Stimulated activated CD4-positive, alpha-beta T cell treated with anti-CD3 and anti-CD28 coated beads, Interleukin-2, amount 100 ng/mL, for 48 hours (primary cell): ENCODE measurements at places on chromosomes 1 and 21.

DNA sequence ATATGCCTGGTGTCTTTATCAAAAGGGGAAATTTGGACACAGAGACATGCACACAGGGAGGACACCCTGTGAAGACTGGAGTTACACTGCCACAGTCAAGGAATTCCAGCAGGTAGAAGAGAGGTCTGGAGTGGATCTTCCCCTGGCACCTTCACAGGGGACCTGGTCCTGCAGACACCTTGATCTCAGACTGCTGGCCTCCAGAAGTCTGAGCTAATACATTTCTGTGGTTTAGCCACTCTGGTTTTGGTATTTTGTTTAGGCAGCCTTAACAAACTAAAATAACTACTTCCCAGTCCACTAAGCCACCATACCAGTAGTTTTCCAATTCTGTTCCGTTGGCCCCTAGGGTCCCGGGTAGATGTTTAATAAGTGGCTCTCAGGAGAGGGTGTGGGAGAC is 164.7 kb downstream of the SETD4 start:
- DNase-seq = no peak

- DNase-seq = no peak
These were observed 2.3 kb upstream of the BACH1 start for GRCh38 chr21:29296446-29296845.

DNA sequence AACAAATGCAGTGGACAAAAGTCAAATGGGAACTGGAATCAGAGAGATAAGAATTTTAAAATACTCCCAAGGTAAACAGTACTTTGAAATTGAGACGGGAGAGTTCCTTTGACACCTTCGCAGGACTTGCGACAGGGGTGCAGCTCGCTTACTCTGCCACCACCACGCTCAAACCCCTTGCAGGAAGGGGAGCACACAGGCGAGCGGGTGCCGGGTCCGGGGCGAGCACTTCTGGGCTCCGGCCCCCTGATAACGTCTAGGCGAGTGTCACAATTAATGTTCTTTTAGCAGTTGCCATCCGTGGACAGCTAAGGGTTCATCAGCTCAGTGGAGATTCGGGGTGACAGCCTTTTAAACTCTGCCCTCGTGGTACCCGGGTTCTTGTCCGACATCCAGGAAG is 37.4 kb downstream of the CLDN17 start:
- no peak for DNase-seq

DNA sequence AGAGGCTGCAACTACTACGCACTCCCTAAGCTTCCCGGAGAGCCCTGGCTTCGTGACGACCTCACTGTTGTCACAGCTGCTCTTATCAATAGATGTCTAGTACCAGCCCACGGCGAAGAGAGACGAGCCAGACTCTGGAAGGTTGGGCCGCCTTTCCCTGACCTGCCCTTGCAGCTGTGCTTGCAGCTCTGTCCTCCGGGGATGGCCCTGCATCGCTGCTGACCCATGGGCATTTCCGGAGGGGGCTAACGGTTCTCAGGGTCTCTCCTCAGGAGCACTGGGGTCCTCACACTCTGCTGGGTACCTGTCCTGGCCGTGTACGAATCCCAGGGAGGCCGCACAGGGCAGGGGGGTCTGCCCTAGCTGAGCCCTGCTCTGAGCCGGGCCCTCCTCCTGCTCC is 93.8 kb upstream of the COL6A1 start:
- no peak for DNase-seq

- DNase-seq = no peak
These were observed 15.0 kb downstream of the BTG3 start for GRCh38 chr21:17597680-17598079.

- no peak for DNase-seq
These were observed 14.6 kb upstream of the AIM2 start for GRCh38 chr1:159091180-159091560.

GRCh38 chr1:86846164-86846647 is 67.7 kb downstream of the SELENOF start:
- DNase-seq = no peak

DNA sequence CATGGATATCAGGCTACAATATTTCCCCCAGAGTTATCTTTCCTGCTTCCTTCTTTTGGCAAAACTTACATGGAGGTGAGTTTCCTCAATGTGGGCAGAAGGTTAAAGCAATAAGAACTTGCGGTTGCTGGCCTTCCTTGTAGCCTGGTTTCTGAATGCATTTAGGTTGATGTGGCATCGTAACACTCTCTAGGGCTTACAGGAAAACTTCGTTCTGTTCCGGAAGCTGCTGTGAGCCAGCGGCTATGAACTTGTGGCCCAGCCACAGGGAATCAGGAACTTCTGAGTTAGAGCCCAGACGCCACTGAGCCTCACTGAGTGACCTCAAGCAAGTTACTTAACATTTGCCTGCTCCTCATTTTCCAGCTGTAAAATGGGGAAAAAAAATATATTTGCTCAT is 623.4 kb upstream of the ADAMTS5 start:
- DNase-seq = no peak
